ENCODE measurements at places on chromosomes 1 and 21.
A peak's percentile ranks its signal among the peaks of the same experiment; 100 is the strongest.

DNA sequence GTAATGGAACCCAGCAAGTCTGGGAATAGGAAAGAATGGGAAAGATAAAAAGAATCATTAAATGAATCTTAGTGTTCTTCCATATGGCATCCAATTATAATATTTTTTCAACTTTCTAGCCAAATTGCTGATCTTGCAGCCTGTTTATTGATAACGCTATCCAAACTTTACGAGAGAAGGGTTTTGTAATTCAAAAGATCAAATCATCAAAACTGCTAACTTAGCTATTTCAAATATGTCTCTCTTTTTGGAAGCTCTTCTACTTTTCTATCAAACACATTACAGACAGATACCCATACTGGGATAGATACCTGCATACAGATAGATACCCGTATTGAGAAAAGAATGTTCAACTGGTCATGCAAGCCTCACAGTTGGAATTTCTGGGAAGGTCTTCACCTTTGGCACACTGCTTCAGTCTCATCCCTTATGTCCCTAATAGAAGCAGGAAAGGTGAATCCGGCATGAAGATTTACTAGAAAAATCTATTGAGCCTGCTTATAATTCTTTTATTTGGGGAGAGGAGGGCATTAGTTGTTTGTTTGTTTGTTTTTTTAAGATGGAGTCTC is 75.0 kb upstream of the EXO1 start:
- no peak for DNase-seq

DNA sequence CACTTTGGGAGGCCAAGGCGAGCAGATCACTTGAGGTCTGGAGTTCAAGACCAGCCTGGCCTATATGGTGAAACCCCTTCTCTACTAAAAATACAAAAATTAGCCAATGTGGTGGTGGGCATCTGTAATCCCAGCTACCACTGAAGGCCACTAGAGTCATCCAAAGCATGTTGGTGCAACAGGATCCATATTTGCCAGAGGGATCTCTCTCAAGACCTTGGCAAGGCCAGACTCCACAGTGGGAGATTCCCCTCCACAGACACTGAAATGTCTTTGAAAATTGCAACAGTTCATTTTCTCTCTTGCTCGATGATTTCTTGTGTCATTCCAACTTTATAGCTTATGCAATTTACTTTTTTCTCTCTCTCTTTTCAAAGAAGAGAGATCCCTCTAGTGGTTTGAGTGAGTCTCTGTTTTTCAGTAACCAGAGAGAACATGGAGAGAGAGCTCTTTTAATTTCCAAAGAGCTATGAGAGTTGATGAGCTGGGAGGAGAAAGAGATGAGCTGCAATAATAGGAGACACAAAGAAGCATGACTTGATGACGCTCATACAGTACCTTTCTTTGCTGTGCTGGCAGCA is 176.8 kb upstream of the USP25 start:
- DNase-seq: no peak

- no peak for DNase-seq
These were observed 47.6 kb downstream of the IER5 start for GRCh38 chr1:181135815-181136737.

DNA sequence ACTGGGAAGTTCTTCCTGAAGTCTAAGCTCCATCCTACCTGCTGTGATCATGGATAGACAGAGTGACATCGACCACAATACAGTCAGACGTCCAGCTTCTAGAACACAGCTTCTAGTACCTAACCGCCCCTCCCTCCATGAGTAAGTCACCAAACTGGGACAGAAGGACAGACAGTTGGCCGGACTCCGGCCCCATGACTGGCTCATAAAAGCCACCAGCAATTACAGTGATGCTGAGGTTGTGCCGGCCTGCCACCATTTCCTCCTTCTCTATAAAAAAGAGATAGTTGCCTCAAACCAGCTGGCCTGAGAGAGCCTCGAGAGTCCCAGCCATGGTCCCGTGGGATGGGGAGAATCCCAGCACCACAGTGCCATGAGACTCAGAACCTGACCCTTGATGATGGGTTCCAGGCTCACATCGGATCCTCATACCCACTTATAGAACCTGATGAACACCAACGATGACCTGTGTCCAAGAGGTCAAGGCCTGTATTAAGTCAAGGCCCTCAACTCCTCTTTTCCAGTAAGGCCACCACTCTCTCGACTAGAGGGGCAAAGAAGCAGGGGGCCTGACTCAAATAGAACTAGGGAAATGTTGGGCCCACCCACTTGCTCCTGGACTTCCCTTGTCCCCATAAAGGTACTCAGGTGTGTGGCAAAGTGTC is 3.4 kb downstream of the MEF2D start:
- DNase-seq: no peak

DNA sequence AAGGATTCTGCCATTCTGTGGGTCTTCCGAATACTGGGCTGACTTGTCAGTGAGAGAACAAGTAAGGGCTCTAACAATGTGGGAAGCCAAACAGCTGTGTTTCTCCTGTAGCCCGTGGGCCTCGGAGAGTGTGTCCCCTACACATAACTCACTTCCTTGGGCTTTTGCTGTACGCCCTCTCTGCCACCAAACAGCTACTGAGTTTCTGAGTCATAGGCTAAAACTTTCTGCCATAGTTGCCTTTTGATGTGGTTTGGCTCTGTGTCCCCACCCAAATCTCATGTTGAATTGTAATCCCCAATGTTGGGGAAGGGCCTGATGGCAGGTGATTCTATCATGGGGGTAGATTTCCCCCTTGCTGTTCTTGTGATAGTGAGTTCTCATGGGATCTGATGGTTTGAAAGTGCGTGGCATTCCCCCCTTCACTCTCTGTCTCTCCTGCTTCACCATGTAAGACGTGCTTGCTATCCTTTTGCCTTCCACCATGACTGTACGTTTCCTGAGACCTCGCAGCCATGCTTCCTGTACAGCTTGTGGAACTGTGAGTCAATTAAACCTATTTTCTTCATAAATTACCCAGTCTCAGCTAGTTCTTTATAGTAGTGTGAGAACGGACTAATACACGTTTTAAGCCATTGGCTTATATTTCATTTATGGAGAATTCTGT is 194.8 kb upstream of the HMCN1 start:
- DNase-seq: no peak

GRCh38 chr1:210385228-210385627 is 56.5 kb downstream of the HHAT start:
- DNase-seq: peak; percentile 20

- DNase-seq: no peak
These were observed 76.1 kb upstream of the SLC2A1 start for GRCh38 chr1:43034778-43035177.

DNA sequence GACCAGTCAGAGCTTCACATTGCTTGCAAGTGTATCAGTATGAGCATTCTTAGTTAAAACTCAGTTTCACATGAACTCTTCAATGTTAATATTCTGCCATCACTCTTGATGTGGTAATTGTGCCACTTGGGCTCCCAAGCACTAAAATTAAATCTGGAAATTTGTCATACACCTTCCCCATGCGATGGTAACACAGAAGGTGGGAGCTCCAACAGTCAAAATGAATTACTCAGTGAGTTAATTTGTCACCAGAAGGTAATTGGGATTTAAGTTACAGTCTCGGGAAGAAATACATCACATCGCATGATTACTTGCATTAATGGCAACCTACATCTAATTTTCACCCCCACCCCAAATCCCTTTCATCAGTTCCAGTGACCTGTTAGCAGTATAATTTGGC is 376.5 kb upstream of the DAB1 start:
- DNase-seq: no peak

DNA sequence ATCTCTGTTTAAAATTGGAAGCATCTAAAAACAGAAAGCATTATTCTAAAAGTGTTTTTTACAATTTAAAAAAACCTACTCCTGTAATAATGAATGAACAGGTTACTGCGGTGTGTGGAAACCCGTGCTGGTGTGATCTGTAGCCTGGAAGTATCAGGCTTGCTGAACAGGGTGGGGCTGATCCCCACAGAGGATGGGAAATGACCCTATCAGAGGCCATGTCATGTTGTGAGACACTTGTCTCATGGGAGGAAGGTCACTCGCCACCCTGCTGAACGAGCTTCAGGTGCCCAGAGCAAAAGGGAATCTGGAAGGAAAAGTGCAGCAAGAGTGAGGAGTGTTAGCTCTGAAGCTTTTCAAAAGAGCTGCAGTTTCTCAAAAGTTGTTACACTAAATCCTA is 320.7 kb downstream of the RRAGC start:
- DNase-seq: no peak

- no peak for DNase-seq
These were observed 573 bp downstream of the TRIM63 start for GRCh38 chr1:26066857-26067256.

DNA sequence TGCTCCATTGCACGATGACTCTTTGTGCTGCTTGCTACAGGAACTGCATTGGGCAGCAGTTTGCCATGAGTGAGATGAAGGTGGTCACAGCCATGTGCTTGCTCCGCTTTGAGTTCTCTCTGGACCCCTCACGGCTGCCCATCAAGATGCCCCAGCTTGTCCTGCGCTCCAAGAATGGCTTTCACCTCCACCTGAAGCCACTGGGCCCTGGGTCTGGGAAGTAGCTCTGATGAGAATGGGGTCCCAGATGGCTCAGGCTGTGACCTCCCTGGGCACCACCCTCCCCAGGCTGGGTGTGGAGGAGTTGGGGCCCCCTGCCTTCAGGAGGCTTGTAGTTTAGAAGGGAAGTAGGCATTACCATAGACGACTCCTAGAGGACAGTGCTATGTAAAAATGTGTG is 19.7 kb downstream of the CYP4B1 start:
- DNase-seq: peak; percentile 5

DNA sequence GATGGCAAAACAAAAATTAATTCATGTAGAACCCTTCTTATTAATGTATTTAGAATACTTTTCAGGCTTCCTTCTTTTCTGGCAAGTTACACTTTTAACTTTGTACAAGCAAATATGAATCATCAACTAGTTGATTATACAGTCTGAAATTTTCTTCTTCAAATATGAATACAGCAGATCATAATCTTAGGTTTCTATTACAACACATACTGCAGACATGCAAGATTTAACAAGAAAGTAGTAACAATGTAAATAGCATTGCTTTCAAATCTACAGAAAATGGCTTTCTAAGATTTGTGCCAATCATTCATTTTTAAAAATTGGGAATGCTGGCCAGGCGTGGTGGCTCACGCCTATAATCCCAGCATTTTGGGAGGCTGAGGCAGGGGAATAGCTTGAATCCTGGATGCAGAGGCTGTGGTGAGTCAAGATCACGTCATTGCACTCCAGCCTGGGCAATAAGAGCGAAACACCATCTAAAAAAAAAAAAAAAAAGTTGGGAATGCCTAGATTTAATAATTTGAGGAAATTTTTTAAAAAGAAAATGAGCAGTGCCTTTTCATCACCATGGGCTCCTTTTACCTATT is 68.4 kb upstream of the DPYD start:
- no peak for DNase-seq

DNA sequence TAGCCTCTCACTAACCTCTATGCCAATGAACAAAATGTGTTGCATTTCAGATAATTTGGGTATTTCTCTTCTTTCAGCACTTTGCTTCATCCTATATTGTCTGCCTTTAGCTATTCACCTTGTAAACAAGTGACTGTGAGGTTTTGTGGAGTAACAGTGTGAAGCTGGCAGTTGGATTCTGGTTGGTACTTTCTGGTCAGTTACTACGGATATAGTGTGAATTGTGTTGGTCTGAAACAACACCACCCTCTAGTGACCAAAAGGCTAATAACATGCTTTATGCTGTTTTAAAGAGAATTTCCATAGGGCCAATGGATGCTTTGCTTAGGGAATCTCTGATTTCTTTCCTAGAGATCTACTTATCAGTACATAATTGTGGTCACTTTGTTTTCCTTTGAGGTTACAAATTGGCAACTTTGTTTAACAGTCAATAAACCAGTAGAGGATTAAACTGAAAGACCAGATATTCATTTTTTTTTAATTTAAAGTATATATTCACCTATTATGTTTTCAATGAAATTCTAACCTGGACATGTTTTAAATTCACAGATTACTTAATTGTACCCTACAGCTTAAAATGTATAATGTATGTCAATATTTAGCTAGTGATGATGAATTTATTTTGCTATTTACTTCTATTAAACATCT is 2.5 kb upstream of the PTGER3 start:
- peak; percentile 53 for DNase-seq

- DNase-seq: no peak
These were observed 693 bp downstream of the SRSF10 start for GRCh38 chr1:23979387-23979880.

DNA sequence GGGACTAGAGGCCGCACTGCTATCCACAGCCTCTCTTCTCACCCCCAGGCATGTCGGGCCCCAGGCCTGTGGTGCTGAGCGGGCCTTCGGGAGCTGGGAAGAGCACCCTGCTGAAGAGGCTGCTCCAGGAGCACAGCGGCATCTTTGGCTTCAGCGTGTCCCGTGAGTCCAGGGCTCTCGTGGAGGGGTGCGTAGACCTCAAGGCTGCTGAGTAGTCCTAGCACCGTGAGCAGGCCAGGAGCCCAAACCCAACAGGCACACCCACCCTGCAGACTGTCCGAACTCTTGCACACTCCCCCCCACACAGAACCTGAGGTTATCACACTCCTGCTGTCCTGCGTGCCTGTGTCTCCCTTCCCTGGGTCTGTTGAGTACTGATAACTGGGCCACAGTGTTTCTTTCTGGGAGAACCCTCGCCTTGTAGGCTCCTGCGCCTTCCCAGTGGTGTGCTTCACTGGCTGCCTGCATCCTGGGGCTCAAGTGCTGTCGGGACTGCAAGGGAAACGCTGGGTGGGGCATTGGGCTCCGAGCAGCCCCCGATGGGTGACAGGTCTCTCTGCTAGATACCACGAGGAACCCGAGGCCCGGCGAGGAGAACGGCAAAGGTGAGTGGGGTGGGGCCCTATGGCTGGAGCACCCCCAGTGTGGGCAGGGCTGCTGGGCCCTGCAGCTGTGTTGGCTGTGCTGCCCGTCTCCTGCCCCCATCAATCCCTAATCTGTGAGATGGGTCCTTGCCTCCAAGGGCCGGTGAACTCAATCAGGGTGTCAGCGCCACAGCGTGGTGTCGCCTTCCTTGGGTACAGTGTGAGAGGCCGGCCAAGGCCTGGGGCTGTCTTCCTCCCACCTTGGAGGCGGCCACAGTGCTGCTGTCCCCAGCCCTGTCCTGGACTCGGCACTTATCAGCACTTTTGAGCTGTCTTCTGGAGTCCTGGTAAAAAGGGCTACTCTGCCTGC is 4.0 kb upstream of the GJC2 start:
- DNase-seq: no peak

DNA sequence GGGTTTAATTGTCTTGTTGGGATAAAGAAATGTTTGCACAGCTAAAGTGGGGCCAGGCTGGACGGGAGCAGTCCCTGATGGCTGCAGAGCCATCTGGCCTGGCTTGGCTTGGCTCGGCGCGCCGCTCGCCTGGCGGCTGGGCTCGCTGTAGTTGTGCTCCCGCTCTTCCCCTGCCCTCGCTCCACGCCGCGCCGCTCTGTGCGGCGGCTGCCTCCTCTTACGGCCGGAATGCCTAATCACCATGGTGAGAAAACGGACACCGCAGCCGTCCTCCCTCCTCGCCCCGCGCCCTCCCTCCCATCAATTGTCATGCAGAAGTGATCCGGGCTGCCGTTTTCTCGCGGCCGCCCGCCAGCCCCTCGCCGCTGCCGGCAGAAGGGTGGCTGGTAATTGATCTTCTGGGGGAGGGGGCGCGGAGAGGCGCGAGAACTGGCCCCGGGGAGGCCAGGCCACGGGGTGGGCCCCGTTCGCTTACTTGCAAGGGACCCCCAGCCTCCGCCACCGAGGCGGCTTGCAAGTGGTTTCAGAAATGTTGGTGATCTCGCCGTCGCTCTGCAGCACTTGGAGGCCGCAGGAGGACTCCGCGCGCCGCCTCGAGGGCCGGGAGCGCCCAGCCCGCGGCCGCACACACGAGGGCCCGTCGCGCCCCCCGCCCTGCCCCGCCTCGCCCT is 12.4 kb downstream of the RNF220 start:
- no peak for DNase-seq

- DNase-seq: no peak
These were observed 75.2 kb downstream of the BEND5 start for GRCh38 chr1:48701445-48701844.

All from D341Med (cell line).